ENCODE measurements at places on chromosomes 7 and 10. TPM values are rescaled to one million over a fixed set of nuclear protein-coding genes. Genes with fewer than 3 reads are reported as not detected.

- no peak overlapping the region for H3K27ac ChIP-seq
- no peak for DNase-seq
- no peak overlapping the region for H3K4me3 ChIP-seq
- no peaks in the 10 kb centered on the region for H3K36me3 ChIP-seq
- no peaks in the 10 kb centered on the region for H3K27me3 ChIP-seq
Measured at GRCh38 chr7:82007315-82007714, 237.5 kb upstream of the HGF start.

MYL10 gene
- total RNA-seq = not detected

EVX1 gene
- total RNA-seq = not detected

PKD2L1 gene
- total RNA-seq = not detected

GRCh38 chr10:43981232-43981631 is 332.6 kb upstream of the ZNF32 start:
- H3K36me3 ChIP-seq = no peaks in the 10 kb centered on the region
- H3K4me1 ChIP-seq = no peaks in the 10 kb centered on the region
- H3K27ac ChIP-seq = no peak overlapping the region
- no peaks in the 10 kb centered on the region for H3K27me3 ChIP-seq
- no peak for DNase-seq

- H3K27me3 ChIP-seq = no peaks in the 10 kb centered on the region
- no peak for DNase-seq
- no peaks in the 10 kb centered on the region for H3K4me1 ChIP-seq
- no peak overlapping the region for H3K27ac ChIP-seq
Measured at GRCh38 chr7:143429770-143430698, 13.2 kb upstream of the TAS2R60 start.

GSDME gene
- total RNA-seq = 11.7 TPM
